ENCODE measurements at places on chromosomes 12 and 14. TPM values are rescaled to one million over a fixed set of nuclear protein-coding genes. Genes with fewer than 3 reads are reported as not detected.

GRCh38 chr12:41993283-41993682, 151.4 kb downstream of the GXYLT1 start:
- H3K4me1 ChIP-seq, result no peaks in the 10 kb centered on the region
- no peak for DNase-seq
- no peak overlapping the region for H3K4me3 ChIP-seq
- H3K36me3 ChIP-seq, result no peaks in the 10 kb centered on the region
- H3K27me3 ChIP-seq, result no peaks in the 10 kb centered on the region
- H3K27ac ChIP-seq, result no peak overlapping the region

DNA sequence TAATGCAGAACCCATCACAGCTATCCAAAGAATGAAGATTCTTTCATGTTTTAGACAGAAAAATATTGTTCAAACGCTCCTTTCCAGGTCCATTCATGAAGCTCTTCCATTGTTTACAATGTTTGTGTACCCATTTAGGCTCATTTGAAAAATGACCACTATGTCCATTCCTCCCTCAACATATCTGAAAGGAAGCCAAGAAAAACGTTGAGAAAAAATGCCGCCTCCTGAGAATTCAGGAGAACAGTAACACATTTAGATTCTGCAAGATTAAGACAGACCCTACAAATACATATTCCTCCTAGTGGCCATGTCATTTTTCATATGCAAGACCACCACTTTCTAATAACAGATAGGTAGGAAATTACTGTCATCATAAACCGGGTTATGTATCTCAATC, 124.4 kb downstream of the SLC25A21 start:
- H3K4me1 ChIP-seq, result no peaks in the 10 kb centered on the region
- no peaks in the 10 kb centered on the region for H3K36me3 ChIP-seq
- peaks cover 11% of the 10 kb centered on the region for H3K27me3 ChIP-seq
- no peak for DNase-seq

- H3K27ac ChIP-seq, result no peak overlapping the region
- no peak for DNase-seq
- no peaks in the 10 kb centered on the region for H3K36me3 ChIP-seq
- no peak overlapping the region for H3K4me3 ChIP-seq
- no peaks in the 10 kb centered on the region for H3K27me3 ChIP-seq
- peaks cover 2% of the 10 kb centered on the region for H3K4me1 ChIP-seq
These were observed 361.8 kb downstream of the C12orf50 start for GRCh38 chr12:87667378-87667777.

DNA sequence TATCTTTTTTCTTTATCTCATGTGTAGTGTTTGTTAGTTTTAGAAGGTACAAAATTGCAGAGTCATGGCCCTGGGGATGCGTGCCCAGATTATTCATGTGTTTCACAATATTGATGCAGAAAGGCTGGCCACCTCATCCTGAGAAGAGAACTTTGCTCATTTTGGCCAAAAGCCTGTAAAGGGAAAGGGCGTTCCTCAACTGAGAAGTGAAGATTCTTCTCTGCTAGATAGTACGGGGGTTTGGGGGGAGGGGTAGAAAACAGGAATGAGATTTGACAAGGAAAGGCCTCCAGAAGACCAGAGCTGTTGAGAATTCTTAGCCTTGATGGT, 1.7 kb downstream of the MGST1 start:
- H3K36me3 ChIP-seq, result no peaks in the 10 kb centered on the region
- peaks cover 8% of the 10 kb centered on the region for H3K27me3 ChIP-seq
- H3K4me3 ChIP-seq, result no peak overlapping the region
- no peaks in the 10 kb centered on the region for H3K4me1 ChIP-seq

The GPR137C gene
- total RNA-seq, result 0.16 TPM

- no peak overlapping the region for H3K27ac ChIP-seq
- no peaks in the 10 kb centered on the region for H3K4me1 ChIP-seq
- H3K36me3 ChIP-seq, result no peaks in the 10 kb centered on the region
- H3K27me3 ChIP-seq, result no peaks in the 10 kb centered on the region
These were observed 23.2 kb downstream of the MOAP1 start for GRCh38 chr14:93161411-93161940.

GRCh38 chr14:24238527-24239037, 3.8 kb downstream of the TINF2 start:
- peak overlapping the region; percentile 40 for H3K4me3 ChIP-seq
- H3K36me3 ChIP-seq, result peaks cover 10% of the 10 kb centered on the region
- peaks cover 89% of the 10 kb centered on the region for H3K4me1 ChIP-seq

The DIO3 gene
- total RNA-seq, result not detected

The DPPA3 gene
- total RNA-seq, result not detected

GRCh38 chr12:124323771-124324530, 29.1 kb downstream of the RFLNA start:
- no peaks in the 10 kb centered on the region for H3K4me1 ChIP-seq
- no peak for DNase-seq
- no peak overlapping the region for H3K4me3 ChIP-seq
- peaks cover 26% of the 10 kb centered on the region for H3K36me3 ChIP-seq
- no peaks in the 10 kb centered on the region for H3K27me3 ChIP-seq

DNA sequence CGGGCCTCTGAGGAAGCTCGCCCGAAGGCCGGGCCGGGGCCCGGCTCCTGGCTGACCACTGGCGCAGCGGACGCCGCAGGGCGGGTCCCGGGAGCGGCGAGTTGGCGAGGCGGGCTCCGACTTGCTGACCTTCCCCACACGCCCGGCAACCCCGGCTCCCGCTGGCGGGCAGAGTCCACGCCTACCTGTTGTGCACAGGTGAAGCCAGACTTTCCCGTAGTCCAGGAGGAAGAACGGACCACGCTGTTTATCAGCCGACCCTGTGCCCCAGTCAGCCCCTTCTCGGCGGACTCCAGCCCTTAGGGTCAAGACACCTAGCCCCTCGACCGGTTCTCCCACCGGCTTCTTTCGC, 407 bp downstream of the HEATR5A start:
- H3K4me1 ChIP-seq, result peaks cover 18% of the 10 kb centered on the region
- peak overlapping the region; percentile 100 for H3K4me3 ChIP-seq
- DNase-seq, result no peak
- no peaks in the 10 kb centered on the region for H3K36me3 ChIP-seq
- peak overlapping the region; percentile 93 for H3K27ac ChIP-seq

- H3K4me1 ChIP-seq, result peaks cover 44% of the 10 kb centered on the region
- H3K27ac ChIP-seq, result peak within 1 kb of the TSS; percentile 95
- DNase-seq, result peak; percentile 81
- H3K36me3 ChIP-seq, result no peaks in the 10 kb centered on the region
These were observed at the start of gene PRIM1 for GRCh38 chr12:56751712-56752598. PRIM1 (minus strand) TSS chr12:56752323; CDS start chr12:56752298, 25 bp downstream.

DNA sequence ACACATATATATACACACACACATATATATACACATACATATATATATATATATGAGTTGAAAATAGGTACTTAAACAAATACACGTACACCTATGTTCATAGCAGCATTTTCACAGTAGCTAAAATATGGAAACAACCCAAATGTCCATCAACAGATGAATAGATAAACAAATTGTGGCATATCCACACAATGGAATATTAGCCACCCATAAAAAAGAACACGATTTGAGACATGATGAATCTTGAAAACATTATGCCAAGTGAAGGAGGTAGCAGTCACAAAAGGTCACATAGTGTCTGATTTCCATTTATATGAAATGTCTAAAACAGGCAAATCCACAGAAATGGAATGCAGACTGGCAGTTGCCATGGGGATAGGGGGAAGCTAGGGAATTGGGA, 276.3 kb downstream of the KSR2 start:
- no peak for DNase-seq
- H3K36me3 ChIP-seq, result no peaks in the 10 kb centered on the region
- H3K4me3 ChIP-seq, result no peak overlapping the region
- H3K27me3 ChIP-seq, result peaks cover 12% of the 10 kb centered on the region
- H3K4me1 ChIP-seq, result no peaks in the 10 kb centered on the region
- H3K27ac ChIP-seq, result no peak overlapping the region

The P2RX7 gene
- total RNA-seq, result 4.5 TPM

GRCh38 chr12:123237646-123238329, 4.6 kb downstream of the MTRFR start:
- H3K27ac ChIP-seq, result peak overlapping the region; percentile 90
- peak; percentile 68 for DNase-seq
- peak overlapping the region; percentile 72 for H3K4me3 ChIP-seq

DNA sequence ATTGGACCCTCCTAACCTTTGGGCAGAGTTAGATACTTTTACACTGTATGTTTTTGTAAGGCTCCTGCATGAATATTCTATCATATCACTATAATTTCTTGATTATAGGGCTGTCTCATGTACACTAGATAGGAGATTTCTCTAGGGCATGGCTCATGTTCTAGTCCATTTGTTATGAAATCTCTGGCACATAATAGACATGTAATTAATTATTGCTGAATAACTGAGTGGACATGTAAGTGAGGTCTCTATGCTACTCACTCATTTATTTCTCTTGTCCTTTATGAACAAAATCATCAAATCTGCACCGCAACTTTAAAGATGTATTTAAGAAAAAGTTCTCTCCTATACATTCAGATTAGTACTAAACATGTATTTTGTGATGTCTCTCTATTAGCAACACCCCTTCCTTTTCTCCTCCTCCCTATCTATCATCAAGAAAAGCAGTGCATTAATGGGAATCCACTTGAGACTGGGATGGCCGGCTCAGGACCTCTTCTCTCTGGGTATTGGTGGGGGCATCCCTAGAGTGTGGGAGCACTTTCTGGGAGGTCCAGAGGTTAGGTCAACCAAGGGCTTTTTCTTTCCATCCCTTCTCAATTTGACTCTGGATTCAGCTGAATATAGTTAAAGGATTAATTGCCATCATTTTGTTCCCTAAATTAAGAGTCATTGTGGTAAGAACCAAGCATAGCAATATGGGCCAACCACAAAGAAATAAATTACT, 168.0 kb upstream of the HMGA2 start:
- no peak overlapping the region for H3K4me3 ChIP-seq
- no peak overlapping the region for H3K27ac ChIP-seq
- H3K4me1 ChIP-seq, result no peaks in the 10 kb centered on the region
- H3K36me3 ChIP-seq, result no peaks in the 10 kb centered on the region
- no peak for DNase-seq
- H3K27me3 ChIP-seq, result peaks cover 11% of the 10 kb centered on the region

DNA sequence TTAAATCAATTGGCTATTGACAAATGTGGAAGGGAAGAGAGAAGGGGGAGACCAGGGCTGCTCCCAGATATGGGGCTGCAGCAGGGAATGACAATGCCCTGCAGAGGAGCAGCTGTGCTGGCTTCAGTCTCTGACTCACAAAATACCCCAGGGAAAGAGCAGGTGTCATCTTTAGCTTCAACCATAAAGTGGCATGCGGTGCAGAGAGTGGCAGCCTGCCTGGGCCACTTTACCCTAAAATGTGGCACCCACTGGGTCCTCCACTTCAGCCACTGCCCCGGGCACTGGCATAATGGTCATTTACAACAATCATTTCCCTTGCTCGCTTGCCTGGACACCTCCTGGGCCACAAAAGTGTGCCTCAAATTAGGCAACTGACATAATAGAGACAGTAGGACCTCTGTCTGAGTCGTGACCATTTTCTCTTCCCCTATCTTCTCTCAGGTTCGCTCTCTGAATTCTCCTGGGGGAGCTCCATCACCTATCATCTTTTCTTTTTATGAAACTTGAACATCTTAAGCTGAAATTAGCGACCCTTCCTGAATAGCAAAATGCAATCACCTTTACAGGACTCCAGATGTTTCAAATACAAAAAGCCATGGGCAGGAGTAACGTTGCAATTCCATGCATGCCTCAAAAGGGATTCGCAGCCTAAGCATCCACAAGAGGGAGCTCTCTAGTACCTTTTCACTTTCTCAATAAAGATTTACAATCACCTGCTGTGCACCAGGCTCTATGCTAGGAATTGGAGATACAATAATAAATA, 179.9 kb upstream of the ATF7IP start:
- no peak overlapping the region for H3K4me3 ChIP-seq
- no peaks in the 10 kb centered on the region for H3K36me3 ChIP-seq
- DNase-seq, result peak; percentile 32
- no peak overlapping the region for H3K27ac ChIP-seq
- peaks cover 4% of the 10 kb centered on the region for H3K27me3 ChIP-seq
- H3K4me1 ChIP-seq, result peaks cover 4% of the 10 kb centered on the region

DNA sequence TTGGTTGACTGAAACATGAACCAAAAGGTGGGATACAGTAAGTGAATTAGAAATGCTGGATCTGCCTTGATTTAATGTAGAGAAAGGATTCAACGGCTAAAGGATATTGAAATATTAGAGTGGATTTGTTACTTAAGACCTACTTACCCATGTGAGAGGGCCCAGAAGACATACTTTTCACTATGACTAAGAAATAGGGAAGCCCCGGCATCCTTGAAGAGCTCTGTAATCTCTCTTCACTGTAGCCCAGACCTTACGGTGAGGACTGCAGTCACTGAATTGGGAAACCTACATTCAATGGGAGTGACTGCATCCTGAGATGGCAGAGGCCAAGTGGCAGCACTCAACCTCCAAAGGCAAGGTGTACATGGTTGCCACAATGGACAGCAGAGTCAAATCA, 52.5 kb downstream of the KANSL2 start:
- no peaks in the 10 kb centered on the region for H3K4me1 ChIP-seq
- H3K36me3 ChIP-seq, result no peaks in the 10 kb centered on the region
- H3K27me3 ChIP-seq, result peaks cover 29% of the 10 kb centered on the region
- no peak overlapping the region for H3K4me3 ChIP-seq
- DNase-seq, result no peak

All from naive thymus-derived CD8-positive, alpha-beta T cell (primary cell).